ENCODE measurements at places on chromosomes 12 and 14.

GRCh38 chr12:97016163-97016562 is 109.1 kb downstream of the NEDD1 start:
- DNase-seq: no peak

DNA sequence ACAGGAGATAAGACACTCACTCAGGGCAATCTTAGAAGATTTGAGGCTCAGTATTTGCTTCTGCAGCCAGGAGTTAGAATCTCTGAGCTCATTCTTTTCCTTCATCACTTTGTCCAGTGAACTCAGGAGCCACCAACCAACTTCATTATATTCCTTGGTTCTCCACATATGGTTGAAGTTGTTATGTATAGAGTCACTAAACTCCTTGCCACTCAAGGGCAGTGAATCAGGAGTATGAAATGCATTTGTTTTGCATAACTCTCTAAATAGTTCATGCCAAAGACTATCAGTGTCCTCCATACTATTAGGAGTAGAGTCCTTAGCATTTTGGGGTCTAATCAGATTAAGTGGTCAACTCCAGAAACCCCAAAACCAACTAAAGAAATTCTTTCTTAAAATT is 150.6 kb downstream of the CCDC59 start:
- DNase-seq: no peak

DNA sequence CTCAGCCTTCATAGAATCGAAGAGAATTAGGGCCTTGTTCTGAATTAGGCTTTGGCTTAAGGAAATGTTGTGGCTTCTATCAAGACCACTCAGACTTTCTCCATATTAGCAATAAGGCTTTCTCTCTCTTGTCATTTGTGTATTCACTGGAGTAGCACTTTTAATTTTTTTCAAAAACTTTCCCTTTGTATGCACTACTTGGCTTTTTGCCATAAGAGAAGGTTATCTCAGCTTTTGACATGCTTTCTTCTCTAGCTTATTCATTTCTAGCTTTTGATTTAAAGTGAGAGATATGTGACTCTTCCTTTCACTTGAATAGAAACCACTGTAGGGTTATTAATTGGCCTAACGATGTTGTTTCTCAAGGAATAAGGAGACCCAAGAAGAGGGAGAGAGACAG is 244.2 kb downstream of the GPHN start:
- no peak for DNase-seq

- no peak for DNase-seq
These were observed 620 bp downstream of the MMP17 start for GRCh38 chr12:131828671-131829355.

DNA sequence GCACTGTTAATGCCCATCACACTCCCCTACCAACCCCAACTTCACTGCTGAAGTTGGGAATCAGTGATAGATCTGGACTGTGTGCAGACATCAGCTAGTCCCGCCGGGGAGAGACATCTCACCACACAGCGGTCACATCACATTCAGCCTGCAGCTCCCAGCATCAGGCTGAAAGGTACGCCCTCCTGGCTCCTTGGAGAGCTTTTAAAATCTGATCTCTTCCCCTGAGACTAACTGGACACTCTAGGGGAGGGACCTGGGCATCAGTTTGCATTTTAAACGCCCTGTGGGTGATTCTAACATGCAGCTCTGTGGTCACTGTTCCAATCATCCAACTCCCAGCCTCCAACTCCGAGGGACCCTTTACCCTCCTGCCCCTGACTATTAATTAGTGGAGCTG is 58.4 kb downstream of the CCDC85C start:
- DNase-seq: no peak

DNA sequence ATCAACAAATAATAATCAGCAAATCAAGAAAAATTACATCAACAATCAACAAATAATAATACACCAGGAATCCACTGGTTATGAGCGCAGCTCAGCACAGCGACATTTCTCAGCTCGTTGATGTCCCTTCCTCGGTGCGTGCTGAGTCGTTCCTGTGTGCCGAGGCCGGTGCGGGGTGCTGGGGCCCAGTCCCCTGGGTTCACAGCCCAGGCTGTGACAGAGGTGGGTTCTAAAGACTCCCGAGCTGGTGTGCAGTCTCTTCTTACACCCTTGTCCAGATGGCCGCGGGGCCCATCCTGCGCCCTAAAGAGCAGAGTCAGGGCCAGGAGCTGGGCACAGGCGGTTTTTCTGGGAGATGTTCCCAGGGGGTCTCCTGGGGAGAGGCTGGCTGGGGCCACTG is 26.9 kb upstream of the TRAF3 start:
- DNase-seq: no peak

DNA sequence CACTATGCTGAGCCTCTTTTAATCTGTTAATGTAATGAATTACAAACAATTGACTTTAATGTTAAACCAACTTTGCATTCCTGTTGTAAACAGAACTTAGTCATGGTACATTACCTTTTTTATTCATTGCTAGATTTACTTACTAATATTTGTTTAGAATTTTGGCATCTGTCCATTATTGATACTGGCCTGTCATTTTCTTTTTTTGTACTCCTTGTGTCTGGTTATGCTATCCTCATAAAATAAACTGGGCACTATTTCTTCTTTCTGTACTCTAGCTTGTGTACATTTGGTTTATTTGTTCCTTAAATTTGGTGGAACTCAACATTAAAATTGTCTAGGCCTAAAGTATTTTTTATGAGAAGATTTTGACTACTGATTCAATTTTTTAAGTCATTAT is 32.1 kb downstream of the SPATA7 start:
- no peak for DNase-seq

DNA sequence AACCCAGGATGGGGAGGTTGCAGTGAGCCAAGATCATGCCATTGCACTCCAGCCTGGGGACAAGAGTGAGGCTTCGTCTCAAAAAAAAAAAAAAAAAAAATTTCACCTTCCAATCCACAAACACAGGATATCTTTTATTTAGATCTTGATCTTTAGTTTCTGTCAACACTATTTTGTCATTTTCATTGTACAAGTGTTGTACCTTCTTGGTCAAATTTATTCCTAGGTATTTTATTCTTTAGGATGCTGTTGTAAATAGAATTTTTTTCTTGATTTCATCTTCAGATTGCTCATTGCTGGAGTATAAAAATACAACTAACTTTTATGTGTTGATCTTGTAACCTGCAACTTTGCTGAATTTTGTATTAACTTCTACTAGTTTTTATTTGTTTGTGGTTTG is 60.8 kb downstream of the ARHGAP5 start:
- DNase-seq: no peak

GRCh38 chr12:26176725-26177124 is 18.6 kb upstream of the SSPN start:
- DNase-seq: no peak

DNA sequence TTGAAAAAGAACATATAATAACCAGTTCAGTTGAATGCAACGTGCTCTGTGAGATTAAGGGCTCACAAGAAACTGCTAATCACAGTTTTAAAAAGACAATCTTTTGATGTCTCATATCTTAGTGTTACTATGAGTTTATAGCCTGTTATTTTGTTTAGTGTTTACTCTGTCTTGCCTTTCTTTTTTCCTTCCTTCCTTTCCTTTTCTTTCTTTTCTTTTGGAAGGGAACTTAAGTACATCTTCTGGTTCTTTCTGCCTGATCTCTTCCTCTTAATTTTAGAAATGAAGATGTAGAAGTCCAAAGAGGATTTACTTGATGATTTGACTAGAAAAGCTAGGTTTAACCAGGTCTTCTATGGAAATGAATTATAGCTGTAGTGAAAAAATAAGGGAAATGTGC is 38.2 kb downstream of the WNK1 start:
- no peak for DNase-seq

DNA sequence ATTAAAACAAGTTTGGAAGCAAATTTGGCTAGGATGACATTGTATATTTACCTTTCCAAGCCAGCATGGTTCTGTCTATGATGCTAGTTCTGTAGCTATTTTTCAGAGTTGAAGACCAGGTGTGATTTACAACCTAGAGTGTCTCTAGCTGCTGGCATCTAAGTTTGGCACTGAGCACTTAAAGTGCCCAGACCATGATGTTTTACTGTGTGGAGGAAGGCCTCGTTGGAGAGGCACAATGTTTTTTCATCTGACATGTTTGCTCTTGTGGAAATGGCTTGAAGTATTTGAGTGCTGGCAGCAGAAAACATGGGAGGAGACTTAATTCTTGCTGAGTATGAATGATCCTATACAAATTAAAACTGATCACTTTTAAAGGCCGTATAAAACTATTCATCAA is 13.0 kb upstream of the C12orf71 start:
- no peak for DNase-seq

- no peak for DNase-seq
These were observed 7.8 kb downstream of the IRAK3 start for GRCh38 chr12:66196806-66197205.

- DNase-seq: peak; percentile 26
These were observed 120.9 kb downstream of the SINHCAF start for GRCh38 chr12:31205054-31205453.

DNA sequence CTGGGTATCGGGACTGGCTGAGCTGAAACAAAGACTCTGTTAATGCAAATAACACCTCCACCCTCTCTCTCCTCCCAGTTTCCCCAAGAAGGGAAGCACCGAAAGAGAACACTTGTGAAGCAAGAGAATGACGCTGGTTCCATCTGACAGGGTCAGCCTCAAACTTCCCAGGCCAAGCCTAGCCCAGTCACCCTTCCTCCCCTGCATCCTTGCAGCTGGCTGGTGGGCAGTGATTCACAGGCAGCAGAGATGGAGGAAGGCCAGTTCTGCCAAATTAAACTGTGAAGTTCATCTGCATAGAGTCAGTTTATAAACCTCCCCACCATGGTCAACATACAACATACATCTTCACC is 2.8 kb downstream of the LRRC74A start:
- DNase-seq: no peak

- DNase-seq: no peak
These were observed 58.9 kb upstream of the SRSF5 start for GRCh38 chr14:69708049-69708448.

DNA sequence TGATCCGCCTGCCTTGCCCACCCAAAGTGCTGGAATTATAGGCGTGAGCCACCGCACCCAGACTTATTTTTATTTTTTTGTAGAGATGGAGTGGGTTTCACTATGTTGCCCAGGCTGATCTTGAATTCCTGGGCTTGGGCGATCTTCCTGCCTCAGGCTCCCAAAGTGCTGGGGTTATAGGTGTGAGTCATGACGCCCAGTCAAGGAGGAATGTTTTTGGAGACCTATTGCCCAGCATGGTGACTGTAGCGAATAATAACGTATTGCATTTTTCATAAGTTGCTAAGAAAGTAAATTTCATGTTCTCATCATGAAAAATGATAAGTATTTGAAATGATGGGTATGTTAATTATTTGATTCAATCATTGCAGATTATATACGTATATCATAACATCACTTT is 46.5 kb downstream of the TEAD4 start:
- DNase-seq: no peak

- DNase-seq: peak; percentile 86
These were observed 30.3 kb downstream of the NFKBIA start for GRCh38 chr14:35374263-35374712.

Measured in non-pigmented ciliary epithelial cell (primary cell).